SHP77 (cell line): ENCODE measurements at places on chromosomes 3 and 15.

DNA sequence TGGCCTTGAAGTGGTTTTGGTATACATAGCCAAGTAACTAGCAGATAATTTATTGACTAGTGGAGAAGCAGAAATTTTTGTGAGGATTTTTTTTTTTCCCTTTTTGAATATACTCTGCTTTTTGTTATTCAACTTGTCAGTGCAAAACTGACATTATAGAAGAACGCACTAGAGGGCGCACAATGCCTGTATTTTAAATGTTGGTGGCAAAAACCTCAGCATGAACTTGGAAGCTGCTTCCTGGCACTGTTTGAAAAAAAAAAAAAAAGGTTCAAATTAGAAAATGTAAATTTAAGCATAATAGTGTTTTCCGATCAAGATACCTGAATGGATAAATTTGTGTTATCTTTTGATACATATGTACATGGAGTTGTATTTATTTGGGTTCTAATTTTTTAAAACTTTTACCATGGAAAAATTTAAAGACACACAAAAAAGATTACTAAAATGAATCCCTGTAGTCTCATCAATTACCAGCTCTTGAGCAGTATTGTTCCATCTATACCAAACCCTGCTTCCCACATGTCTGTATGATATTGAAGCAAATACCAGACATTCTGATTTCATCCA is 56.0 kb downstream of the SLC25A26 start:
- peak; percentile 70 for DNase-seq

GRCh38 chr3:104244680-104245220 is 1122.0 kb upstream of the ALCAM start:
- no peak for DNase-seq

GRCh38 chr15:29687204-29687815 is 135.0 kb downstream of the TJP1 start:
- DNase-seq: no peak

DNA sequence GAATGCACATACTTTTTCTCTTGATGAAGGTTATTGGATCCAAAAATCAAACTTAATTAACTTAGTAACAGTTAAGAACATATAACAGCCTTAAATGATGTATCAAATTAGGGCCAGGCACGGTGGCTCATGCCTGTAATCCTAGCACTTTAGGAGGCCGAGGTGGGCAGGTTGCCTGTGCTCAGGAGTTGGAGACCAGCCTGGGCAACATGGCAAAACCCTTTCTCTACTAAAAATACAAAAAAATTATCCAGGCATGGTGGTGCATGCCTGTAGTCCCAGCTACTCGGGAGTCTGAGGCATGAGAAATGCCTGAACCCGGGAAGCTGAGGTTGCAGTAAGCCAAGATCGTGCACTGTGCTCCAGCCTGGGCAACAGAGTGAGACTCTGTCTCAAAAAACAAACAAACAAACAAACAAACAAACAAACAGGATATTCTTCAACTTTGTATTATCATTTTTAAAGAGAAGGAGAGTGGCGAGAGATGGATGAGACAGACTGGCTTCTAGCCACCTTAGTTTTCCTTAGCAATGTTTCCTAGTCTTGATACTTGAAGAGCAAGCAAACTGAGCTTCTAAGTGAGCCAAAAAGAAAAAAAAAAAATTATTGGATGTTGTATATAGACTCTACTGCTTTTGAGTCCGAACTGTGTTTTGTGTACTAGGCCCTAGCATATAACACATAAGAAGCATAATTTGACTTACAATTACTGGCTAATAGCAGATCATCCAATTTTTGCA is 13.8 kb downstream of the SPRED1 start:
- no peak for DNase-seq

GRCh38 chr15:78828920-78829319 is 17.7 kb upstream of the ADAMTS7 start:
- DNase-seq: no peak

DNA sequence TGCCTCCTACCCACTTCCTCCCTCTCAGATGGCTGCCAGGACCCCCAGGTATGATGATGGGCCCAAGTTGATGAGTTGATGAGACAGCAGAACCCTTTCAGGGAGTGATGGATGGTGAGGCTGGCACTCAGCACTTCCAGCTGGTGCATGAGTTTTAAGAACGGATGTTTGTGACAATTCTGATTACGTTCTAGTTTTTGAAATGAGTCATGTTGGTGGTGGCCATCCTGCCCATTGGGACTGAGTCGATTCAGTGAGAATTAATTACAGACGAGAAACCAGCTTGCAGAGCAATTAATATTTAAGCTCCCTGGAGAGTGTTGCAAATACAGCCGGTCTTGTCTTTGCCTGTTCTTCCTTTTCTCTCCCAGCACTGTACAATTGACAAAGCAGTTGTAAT is 56.9 kb upstream of the NR2C2 start:
- no peak for DNase-seq

DNA sequence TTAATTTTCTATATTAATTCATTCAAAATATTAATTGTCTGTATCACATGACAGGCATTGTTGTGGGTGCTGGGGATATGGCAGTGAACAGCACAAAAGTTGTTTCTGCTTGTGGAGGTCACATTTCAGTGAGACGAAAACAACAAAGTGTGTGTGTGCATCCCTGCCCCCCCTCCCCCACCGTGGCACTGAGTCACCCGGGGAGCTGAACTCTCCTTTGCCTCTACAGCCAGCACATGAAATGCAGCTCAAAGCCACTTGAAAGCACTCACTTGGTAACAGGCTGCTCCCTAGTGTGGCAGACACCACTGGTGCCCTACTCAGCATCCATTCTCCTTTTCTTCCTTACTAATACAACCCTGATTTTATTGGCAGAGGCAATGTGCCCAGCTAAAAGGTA is 16.9 kb upstream of the SCAMP5 start:
- no peak for DNase-seq

DNA sequence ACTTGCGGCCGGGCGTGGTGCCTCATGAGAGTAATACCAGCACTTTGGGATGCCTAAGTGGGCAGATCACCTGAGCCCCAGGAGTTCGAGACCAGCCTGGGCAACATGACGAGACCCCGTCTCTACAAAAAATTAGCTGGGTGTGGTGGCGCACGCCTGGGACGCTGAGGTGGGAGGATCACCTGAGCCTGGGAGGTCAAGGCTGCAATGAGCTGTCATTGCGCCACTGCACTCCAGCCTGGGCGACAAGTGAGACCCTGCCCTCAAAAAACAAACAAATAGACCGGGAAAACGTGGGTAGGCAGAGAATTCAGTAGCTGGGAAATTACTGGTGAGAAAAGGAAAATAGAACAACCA is 667 bp downstream of the UMPS start:
- no peak for DNase-seq

DNA sequence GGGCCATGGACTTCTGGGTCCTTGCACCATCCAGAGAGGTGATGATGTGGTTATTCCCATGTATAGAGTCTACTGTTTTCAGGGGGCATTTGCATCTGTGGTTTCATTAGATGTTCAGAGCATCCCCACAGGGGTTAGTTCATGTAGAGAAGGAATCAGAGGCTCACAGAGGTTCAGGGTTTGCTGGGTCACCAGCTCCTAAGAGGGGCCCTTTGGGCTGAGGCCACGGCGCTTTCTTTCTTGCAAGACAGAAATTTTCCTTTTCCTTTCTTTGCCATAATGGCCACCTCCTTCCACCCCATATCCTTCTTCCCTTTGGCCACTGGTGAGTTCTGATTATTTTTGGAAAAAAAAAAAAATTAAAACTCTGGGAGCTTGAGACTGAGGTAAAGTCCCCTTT is 62.3 kb downstream of the APBA2 start:
- no peak for DNase-seq

GRCh38 chr3:188916934-188917401 is 254.8 kb upstream of the TPRG1 start:
- no peak for DNase-seq

DNA sequence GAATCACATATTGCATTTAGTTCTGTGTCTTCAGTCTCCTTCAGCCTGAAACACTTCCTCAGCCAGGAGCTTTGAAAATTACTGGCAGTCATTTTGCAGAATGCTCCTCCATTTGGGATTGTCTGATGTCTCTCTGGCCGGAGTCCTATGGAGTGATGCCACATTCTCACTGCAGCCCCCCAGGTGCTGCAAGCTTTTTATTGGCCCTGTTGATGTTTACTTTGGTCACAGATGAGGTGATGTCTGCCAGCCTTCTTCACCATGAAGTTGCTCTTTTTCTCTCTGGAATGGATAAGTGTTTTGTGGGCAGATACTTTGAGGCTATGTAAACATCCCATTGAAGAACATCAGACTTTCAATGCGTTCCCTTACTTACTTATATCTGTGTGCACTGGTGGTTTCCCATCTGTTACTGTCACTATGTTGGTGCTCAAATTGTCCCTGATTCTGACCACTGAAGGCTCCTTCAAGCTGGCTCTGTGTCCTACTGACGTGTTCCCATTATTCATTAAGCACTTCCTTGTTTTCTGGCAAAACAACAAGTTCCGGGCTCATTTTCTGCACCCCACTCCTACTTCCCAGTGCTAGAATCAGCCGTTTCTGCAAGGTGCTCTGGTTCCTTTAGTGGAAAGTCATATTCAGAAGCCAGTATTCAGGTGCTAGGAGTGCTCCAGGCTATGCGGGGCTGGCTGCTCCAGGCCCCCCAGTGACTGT is 1.4 kb upstream of the CLEC3B start:
- DNase-seq: no peak
